ENCODE measurements at places on chromosomes 11 and 22.

DNA sequence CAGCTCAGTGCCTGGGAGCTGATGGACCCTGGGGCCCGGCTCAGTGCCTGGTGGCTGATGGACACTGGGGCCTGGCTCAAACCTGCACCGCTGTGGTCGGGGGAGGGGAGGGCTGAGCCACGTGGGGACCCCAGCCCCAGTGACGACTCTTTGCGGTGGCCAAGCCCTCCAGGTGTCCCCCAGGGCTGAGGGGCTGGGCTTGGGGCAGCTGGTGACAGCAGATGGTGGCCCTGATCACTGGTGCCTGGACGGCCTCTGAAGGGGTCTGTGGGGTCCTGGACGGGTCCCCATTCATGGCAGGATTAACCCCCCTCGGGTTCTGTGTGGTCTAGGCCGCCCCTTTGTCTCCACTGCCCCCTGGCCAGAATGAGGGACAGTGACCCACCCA is 3.4 kb upstream of the MUC5B start:
- no peak for DNase-seq

GRCh38 chr11:120182790-120183491 is 27.9 kb upstream of the OAF start:
- peak; percentile 46 for DNase-seq

DNA sequence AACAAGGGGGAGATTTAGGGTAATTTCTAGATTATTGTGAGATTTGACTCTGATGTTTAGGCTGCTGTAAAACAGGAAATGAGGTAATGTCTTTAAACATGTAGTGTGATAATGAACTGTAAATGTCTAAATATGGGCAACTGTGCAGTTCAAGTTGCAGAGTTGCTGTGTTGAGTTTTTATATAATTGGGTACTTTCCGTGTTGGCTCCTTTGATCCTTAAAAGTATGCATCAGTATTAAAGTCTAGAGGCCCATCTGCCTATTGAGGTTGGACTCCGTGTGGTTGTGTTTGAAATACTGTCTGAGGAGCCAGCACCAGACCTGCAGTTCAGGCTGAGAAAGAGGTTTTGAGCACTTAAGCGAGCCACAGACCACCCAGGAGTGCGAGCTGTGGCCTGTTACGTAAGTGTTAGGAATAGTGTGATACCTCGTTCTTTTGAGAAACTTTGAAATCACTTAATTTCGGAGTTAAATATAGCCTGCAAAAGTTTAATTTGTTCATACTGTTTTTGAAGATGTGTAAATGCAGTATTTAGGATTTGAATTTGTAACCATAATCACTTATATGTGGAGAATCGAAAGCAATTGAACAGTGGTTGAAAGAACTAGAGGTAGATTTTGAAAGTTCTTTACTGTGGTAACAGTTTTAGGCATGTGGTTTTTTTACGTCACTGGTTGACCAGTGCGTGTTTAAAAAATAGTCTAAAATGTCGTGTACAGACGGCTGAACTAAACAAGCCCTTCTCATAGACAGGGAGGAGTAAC is 9.0 kb downstream of the FAM118A start:
- no peak for DNase-seq

DNA sequence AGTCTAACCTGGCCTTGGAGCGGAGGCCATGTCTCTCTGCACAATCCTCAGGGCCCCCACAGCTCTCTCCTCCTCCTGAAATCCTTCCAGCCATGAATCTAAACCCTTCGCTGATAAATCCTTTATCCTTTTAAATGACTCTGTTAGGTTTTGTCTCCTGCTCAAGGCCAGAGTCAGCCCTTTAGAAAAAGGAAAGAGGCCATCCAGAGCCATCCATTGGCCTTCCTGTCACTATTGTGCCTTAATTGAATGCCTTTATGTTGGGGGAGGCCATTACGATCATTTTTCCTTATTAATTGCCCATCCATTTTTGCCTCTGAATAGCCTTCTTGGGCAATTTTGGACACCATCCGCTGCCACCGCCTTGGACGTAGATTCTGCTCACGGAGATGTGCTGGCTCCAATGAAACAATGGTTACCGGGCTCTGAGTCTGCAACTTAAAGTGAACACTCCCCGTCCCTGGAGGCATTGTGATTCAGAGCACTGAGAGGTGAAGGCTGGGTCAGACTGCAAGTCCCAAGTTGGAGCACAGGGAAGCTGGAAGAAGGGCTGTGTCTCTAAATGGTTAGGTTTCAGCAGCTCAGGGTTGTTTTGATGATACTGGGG is 213.0 kb upstream of the E2F8 start:
- peak; percentile 36 for DNase-seq

- DNase-seq: no peak
Observed at GRCh38 chr11:66541892-66542291, 4.0 kb downstream of the ZDHHC24 start.

- DNase-seq: no peak
Observed at GRCh38 chr11:73223998-73224730, 6.1 kb downstream of the P2RY2 start.

GRCh38 chr11:69662806-69663205 is 12.3 kb downstream of the LTO1 start:
- no peak for DNase-seq

DNA sequence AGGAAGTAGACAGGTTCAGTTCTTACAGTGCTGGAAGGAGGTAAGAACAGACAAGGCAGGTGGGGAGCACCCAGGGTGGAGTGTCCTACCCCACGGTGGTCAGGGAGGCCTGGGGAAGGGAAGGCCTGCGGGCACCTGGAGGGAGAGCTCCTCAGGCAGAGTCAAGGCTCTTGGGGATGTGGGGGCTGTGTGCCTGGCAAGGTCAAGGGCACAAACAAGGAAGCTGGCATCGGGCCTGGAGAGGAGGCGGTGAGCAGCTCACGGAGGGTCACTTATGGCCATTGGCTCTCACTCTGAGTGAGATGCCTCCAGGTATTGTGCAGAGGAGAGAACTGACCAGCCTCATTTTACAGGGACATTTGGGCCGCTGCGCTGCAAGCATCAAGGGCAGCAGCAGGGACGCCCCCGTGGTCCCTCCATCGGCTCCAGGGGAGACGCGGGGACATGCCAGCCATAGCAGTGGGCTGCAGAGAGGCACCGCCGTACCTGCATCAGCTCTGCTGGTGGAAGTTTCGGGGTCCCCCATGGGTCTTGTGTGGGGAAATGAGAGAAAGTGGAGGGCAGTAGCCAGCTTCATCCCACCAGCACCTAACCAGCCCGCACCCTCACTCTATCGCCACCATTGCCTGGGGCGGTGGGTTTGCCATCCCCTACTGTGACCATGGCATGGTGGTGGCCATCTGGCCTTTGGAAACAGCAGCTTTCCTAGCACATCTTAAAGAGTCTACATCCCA is 37.5 kb upstream of the RTL6 start:
- DNase-seq: no peak

Data from ELR (cell line).